ENCODE measurements at places on chromosomes 12 and 14.

- DNase-seq = no peak
These were observed 33.1 kb upstream of the MMP17 start for GRCh38 chr12:131795064-131795463.

DNA sequence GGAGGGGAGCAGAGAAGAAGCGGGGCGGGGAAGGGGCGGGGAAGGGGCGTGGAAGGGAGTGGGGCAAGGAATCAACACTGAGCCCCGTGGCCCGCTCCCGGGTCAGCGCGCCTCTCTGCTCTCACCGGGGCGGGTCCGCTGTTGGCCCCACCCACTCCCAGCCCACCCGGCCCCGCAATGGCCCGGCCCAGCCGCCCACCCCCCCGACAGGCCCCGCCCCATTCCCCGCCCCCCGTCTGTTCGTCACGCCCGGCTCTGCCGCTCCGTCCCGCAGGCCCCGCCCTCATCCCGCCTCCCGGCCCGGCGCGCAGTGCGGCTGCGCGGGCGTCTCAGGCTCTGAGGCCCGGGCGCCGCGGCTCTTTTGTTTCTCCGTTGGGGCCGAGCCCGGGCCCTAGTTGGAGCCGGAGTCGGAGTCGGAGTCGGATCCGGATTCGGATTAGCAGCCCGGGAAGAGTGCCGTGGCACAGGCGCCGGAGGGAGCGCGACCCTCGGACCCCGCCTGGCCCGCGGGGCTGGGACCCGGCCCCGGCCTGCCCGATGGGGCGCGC lies at the start of gene ULK1:
ULK1 (plus strand) TSS at position 310 of the 548 bp plus-strand sequence. CDS start 380 bp downstream, outside the sequence.
- DNase-seq = peak; percentile 60

- no peak for DNase-seq
These were observed 30.6 kb downstream of the CCER1 start for GRCh38 chr12:90924406-90924805.

GRCh38 chr12:125685915-125686314 lies 620.7 kb downstream of the AACS start:
- no peak for DNase-seq

GRCh38 chr12:106831699-106832098 lies 57.2 kb downstream of the RIC8B start:
- no peak for DNase-seq

GRCh38 chr12:70627677-70628076 lies 9.6 kb downstream of the PTPRB start:
- no peak for DNase-seq

DNA sequence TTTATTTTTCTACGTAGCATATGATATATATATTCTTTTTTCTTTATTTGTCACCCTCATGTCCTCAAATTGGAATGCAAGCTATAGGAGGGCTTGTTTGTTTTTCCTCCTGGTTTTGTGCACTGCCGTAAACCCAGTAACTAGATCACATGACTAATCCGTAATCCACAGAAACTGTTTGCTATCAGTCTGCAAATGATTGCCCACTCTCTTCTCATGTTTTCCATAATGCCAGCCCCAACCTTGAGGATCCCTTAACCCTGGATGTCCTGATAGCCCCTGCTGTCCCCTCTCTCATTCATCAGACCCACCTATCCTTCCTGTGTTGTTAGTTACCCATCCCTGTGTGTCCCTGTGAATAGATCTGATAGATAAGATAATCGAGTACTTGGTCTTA lies 94.0 kb downstream of the TSPAN9 start:
- DNase-seq = no peak

- no peak for DNase-seq
These were observed 277.4 kb downstream of the FOXN3 start for GRCh38 chr14:89139404-89140247.

DNA sequence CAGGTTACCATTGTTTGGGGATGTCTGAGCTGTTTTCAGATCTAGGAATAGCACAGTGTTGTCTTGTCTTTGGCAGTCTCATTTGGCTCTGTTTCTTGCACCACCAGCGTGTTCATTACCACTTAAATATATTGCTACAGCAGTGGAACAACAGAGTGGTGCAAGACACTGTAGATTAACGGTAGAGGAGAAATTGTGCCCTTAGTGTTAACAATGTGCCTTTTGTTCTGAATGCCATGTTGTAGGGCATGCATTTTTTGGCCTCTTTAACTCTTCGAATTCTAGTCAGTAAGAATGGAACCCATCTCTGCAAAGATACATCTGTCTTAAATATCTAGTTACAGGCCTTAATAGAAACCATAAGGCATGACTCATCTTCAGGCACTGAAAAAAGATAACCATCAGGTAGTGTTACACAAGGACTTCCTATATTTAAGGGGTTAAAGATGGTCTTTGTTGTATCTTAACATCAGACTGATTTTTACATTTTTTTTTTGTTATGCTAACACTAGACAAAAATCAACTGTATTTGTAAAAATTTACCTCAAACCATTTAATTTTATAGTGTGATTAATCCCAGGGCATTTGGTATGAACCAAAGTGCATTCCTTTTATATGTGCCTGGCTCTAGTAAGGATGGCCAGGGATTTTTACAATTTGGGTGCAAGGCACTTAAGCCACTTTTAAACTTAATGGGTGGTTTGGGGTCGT lies 12.9 kb downstream of the DYRK2 start:
- DNase-seq = peak; percentile 49

DNA sequence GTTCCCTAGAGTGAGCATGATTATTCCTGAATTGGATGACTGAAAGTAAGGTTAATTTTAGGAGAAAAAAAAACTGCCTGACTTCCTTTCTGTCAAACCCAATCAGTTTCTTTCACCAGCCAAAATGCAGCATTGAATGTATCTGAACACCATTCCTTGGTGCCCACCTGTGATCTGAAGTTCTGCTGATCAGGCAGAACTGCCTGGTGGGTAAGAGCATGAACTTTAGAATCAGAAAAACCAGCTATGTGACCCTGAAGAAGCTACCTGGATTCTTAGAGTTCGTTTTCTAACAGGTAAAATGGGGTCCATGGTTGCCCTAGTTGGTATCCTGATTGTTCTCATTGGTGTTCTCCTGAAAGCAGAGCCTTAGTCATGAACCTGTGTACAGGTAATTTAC lies 506.9 kb downstream of the MED13L start:
- no peak for DNase-seq

GRCh38 chr12:116759783-116760621 lies 21.9 kb downstream of the RNFT2 start:
- no peak for DNase-seq

DNA sequence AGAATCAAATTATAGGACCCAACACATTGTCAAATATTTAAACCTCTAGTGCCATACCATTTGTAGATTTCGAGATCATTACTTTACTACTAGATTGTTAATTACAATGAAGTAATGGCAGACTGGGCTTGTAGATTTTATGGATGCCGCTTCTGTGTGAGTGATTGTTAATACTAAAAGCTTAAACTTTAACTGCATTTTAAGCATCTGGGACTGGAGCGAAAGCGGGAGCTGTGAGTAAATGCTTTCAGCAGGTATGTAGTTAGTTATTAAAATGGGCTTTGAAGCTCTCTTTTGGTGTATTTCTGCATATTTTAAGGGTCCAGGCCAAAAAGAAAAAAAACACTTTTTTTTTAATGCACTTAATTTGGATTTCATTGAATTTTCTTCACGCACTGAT lies 519.3 kb downstream of the MED13L start:
- no peak for DNase-seq

DNA sequence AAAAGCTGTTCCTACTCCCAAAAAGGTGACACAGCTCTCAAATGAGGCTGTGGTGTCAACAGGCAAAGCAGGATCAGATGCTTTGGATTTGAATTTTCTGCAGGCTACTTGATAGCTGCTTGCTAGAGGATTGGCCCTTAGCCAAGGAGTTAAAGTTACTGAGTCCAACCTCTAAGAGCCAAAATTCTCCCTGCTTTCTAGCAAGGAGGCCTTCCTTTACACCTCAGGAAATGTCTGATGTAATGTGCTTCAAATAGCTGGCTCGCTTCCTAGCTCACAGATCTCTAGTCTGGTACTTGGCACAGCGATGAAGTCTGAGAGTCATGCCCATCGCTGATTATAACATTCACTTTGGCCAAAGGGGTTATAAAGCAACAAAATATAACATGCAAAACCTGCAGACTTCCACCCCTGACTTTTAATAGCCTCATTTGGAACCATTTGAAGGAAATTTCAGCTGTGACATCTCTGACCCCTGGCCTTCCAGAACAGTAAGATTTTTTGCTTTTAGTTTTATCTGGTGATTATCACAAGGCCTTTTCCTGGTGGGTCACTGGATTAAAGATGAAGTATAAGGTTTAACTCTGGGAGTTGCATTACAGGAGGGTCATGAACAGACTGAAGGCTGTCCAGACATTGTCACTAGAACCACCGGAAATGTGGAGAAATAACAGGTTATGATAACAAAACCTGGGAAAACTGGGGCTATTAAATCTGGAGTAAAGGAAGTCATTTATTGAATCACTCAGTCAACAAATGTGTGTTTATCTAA lies 189.7 kb downstream of the EPS8 start:
- DNase-seq = peak; percentile 95

- DNase-seq = no peak
These were observed 2.7 kb downstream of the AP1G2 start for GRCh38 chr14:23564876-23565275.

DNA sequence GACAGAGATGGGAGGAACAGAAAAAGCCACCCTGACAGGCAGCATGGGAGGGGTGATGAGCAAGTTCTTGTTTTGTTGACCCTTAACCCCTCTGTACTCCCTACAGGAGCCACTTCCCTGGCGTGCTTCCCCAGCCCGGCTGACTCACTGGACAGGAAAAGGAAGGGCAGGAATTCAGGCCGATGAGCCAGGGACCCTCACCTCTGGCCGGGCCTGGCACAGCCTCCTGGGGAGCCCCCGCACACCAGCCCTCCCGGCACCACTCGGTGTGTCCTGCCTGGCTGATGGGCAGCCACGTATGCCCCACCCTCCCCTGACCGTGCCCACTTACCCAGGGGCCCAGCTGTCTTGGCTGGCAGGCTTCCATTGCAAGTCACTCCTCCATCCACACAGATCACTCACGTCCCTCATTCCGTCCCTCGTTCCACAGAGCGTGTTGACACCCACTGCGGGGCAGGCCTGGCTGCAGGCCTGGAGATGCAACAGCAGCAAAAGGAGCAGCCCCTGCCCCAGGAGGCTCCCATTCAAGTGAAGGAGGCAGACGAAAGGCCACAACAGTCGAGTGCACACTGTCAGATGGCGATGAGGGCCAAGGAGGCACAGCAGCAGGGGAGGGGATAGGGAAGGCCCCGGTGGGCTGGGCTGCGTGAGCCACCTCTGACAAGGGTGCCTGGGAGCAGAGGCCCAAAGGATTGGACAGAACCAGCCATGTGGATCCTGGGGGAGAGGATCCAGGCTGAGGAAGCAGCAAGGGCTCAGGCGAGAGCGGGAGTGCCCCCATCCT lies 19.7 kb upstream of the CD9 start:
- DNase-seq = peak; percentile 60

- no peak for DNase-seq
These were observed 54.9 kb downstream of the CCNK start for GRCh38 chr14:99535908-99536778.

DNA sequence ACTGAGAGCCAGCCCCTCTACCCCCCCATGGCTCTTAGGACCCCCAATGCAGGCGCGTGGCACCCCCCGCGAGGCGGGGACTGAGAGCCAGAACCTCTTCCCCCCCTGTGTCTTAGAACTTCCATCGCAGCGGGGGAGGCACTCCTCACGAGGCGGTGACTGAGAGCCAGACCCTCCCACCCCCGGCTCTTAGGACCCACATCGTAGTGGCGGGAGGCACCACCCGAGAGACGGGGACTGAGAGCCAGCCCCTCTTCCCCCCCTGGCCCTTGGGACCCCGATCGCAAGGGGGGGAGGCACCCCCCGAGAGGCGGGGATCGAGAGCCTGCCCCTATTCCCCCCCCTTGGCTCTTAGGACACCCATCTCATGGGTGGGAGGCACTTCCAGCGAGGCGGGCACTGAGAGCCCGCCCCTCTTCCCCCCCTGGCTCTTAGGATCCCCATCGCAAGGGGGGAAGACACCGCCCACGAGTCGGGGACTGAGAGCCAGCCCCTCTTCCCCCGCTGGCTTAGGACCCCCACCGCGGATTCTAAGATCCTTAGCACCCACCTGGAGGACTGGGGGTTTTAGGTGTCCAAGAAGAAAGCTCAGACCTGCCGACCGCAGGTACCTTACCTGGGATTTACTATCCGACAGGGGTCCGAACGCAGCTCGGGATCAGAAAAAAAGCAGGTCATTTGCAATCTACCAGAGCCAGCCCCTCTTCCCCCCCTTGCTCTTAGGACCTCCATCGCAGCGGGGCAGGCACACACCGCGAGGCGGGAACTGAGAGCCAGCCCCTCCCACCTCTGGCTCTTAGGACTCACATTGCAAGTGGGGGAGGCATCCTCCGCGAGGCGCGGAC lies 44.9 kb downstream of the DDX11 start:
- no peak for DNase-seq

DNA sequence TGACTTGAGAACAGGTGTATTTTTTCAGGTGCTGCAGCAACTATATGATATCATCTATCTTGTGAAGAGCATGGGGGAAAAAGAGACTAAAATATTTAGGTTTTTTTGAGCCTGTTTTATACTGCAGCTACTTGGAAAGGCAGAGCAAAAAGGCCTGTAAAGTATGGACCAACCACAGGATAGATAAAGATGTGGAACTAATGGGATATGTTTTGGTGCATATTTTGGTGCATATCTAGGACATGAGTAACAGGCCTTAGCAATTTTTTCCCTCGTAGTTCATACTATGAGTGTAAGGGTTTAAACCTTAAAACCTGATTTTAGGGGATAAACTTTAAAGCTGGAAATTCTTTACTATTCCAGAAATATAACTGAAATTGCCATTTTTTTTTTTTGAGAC lies 6.0 kb upstream of the GTSF1 start:
- DNase-seq = no peak

- DNase-seq = no peak
These were observed 508.6 kb downstream of the FLRT2 start for GRCh38 chr14:86038387-86039042.

GRCh38 chr12:128155571-128155970 lies 111.4 kb upstream of the TMEM132C start:
- DNase-seq = no peak

DNA sequence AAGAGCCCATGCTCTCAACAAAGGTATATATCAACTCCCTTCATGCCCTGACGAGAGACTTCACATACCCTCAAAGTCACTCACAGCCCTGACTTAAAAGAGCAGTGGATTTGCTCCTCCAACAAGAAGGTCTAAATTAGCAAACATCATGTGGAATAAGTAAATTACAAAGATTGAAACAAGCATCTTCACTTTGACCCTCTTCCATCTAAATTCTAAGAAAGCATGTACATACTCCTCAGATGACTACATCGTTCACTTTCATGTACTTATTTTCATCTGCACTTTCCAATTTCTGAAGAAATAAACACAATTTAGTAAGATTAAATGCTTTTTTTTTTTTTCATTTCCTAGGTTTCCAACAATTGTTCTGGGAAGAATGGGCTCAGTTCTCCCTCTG lies 38.6 kb upstream of the KRR1 start:
- DNase-seq = no peak

GRCh38 chr14:99636487-99636886 lies 8.4 kb upstream of the HHIPL1 start:
- no peak for DNase-seq

- no peak for DNase-seq
These were observed 252.6 kb upstream of the CCDC196 start for GRCh38 chr14:66233591-66233990.

Measured in skeletal muscle cell (primary cell).